ENCODE measurements at places on chromosomes 4 and X.

DNA sequence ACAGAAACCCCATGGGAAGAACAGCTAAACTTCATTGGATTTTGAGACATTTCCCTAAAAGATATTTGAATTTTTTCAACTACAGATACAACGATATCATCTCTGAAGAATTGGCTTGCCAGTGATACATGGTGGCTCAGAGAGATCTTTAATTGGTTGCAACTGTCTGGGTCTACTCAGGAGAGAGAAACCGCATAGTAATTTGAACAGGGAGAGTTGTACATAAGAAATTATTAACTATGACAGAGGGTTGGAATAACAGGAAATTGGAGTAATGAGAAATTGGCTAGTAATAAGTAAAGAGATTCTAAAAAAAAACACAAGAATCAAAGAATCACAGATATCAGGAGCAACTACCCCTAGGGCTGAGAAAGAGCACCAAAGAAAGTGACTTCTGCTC is 118.4 kb downstream of the KLHL13 start:
- DNase-seq: no peak

DNA sequence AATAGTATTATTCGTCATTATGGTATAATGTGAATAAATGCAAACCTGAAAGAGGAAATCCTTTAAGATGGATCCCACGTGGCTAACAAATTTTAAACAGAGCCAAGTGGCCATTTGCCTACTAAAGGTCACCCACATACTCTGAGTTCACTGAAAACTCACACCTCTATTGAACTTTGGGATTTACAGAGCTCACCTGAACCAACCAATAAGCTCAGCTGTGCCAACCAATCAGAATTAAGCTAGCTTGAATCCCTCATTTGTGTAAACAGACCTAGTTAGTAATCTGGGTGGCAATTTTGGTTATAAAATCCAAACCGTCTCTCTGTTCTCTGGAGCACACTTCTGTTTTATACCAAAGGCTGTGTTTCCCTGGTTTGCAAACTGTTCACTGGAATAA is 5.4 kb upstream of the NUDT9 start:
- DNase-seq: no peak

GRCh38 chr4:185513489-185514181 is 21.7 kb downstream of the PDLIM3 start:
- no peak for DNase-seq

DNA sequence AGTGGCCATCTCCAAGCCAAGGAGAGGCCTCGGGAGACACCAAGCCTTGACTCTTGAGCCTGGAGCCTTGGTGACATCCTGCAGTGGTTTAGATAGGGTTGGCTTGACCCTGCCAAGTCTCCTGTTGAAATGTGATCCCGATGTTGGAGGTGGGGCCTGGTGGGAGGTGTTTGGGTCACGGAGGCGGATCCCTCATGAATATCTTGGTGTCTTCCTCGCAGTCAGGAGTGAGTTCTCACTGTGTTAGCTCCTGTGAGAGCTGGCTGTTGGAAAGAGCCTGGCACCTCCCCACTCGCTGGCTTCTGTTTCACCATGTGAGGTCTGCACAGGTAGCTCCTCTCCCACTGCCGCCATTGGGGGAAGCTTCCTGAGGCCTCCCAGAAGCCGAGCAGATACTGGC is 38.8 kb downstream of the ADRA2C start:
- DNase-seq: no peak

- DNase-seq: no peak
Observed at GRCh38 chr4:141896687-141897086, 260.3 kb downstream of the IL15 start.

GRCh38 chr4:185479507-185479971 is 8.0 kb upstream of the CCDC110 start:
- DNase-seq: no peak

DNA sequence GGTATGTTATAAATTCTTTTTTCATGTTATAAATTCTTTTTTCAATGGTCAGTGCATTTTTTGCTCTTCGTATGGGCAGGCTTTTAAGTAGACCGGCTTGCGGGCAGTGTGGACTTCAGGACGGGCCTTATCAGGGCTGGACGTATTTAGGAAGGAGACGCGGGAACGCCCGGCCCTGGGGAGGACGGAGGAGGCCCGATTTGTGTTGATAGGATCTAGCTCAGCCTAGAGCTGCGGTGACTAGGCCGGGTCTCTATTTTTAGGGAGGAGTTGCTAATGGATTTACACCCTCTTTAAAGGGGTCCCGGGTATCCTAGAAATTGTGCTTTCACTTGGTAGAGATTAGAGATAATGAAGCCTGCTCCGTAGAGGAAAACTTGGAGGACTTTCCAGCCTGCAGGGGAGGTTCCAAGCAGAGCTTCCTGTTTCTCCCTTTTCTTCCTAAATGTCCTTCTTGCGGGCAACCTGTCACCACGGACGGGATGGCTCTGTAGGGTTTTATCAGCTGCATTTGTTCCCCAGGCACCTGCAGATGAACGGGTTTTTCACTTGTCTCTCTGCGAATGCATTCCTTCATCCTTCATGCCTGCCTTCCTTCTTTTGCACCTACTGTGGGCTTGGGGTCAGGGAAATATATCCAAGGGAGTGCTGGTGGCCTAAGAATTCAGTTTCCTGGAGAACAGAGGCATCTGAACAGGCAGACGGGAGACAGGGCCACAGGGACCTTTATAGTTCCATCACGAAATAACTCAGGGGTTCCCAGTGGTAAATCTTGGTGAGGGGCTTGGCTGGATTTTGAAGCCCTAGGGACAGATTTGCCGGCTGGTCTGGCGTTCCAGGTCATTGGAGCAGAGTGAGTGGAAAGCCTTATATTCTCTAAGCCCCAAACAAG is 1.4 kb downstream of the CD99 start:
- DNase-seq: no peak

DNA sequence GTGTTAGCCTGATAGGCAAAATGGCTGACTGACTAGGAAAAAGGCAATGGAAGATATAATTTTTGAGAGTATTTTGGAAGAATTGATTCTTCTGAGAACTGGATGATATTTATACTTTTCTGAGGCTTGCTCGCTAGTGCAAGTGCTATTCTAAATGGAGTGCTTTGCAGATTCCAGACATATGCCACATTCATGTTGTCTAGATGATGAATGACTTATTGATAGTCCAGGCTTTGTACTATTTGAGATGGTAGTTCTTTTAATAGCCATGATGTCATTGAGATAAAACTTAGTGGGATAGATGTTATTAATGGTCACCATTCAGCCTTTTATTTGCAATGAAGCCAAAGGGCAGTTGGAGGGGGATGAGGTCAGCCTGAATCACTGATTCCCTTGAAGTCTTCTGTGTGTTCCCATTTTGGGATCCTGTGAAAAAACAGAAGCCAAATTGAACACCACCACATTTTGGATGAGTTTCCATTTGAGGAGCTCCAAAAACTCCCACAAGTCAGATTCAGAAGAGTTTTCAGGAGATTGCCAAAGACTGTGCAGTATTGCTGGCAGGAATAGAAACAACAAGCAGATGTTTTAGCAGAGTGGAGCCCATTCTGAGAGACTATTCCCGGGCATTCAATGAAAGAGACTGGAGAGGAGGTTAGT is 184.1 kb downstream of the IL1RAPL2 start:
- no peak for DNase-seq

- no peak for DNase-seq
Observed at GRCh38 chr4:100359441-100359840, 158.4 kb downstream of the EMCN start.

DNA sequence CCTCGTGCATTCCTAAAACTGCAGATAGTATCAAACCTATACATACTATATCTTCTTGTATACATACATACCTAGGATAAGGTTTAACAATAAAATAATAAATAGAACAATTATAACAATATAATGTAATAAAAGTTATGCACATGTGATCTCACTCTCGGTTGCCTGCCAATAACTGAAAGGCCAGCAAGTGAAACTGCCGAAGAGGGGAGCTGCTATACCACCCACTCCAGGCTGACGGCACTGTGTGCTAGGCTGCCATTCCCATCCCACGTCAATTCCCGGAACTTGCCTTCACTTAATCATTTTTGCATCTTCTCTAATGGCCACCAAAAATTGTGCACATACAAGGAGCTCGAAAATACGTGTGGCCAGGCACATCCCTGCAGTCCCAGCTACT is 451.1 kb upstream of the FAT1 start:
- no peak for DNase-seq

GRCh38 chrX:107421337-107421861 is 28.1 kb upstream of the FRMPD3 start:
- no peak for DNase-seq

GRCh38 chrX:116317409-116317808 is 119.0 kb upstream of the SLC6A14 start:
- DNase-seq: no peak

DNA sequence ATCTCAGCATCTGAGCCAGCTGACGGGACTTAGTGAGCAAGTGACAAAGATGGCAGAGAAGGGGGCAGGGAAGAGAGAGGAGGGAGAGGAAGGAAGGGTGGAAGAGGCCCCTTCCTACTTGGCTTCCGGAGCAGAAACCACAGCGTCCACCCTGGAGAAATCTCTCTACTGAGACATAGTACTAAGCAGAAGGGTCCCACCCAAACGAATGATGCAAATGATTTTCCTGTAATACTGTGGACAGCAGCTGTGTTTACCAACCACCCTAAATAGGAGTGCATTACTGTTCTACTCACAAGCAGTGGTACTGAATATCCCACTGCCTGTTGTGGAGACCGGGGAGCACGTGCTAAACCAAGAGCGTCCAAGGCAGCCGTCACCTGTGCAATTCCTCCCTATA is 29.4 kb downstream of the DTHD1 start:
- no peak for DNase-seq

- no peak for DNase-seq
Observed at GRCh38 chr4:160026721-160027120, 923.8 kb downstream of the RAPGEF2 start.

DNA sequence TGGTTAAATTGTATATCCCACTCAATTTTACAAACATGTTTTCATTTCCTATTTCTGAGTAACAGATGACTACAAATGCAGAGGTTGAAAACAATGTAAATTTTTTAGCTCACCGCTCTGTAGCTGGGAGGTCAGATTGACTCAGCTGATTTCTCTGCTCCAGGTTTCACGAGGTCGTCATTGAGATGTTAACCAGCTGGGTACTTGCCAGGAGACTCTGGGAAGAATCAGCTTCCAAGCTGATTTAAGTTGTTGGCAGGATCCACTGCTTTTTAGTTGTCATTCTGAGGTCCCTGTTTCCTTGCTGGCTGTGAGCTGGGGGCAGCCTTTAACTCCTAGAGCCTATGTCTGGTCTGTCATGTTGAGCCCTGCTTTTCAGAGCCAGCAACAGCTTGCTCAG is 864.3 kb upstream of the AGA start:
- DNase-seq: no peak

DNA sequence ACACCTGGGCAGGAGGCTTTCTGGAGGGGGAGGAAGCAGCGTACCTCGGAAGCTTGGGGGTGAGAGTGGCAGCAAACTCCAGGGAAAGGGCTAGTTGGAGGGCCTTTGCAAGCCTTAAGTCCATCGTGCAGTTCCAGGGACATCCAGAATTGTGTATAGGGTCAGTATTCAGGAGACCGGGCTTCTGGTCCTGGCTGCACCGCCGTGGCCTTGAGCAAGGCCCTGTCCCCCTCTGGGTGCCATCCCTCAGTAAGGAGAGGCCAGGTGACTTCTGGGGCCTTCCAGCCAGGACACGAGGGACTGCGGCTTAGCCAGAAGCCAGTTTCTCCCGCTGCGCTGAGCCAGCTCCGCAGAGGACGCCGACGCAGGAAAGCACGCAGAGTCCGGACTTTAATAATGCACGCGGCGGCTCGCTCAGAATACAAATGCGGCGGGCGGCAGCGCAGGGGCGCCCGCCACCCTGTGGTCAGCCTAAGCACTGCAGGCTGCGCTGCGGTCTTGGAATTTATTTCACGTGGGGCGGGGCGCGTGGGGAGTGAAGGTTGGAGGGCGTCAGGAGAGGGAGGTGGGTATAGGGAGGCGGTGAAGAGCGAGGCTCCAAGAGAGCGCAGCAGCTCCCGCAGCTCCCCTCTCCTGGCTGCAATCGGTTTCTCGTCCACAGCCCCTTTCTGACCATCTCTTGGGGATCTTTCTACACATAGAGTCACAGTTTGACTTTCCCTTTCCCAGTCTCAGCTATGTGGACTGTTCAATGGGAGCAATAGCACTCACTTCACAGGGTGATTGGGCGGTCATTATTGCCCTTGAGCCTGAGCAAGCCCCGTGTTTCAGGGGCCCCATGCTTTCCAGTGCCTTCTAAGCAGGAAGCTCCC is 94.1 kb upstream of the GPR50 start:
- peak; percentile 20 for DNase-seq

DNA sequence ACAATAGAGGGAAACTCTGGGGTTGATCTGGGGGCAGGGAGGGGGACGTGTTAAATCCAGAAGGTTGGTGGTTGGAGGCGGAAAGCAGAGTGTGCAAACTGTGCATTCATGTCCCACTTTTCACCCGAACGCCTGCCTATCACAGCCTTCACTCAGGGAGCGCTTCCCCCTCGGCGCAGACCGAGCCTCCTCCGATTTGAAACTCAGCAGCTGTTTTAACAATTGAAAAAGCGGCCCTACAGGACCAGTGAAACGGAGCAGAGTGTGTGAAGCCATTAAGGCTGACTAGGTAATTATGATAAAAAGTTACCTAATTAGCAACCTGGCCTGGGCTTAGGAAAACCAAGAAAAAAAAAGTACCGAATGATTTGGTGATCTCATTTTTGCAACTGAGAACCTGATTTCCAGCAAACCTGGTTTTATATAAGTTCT is 685 bp upstream of the NDNF start:
- no peak for DNase-seq

- DNase-seq: no peak
Observed at GRCh38 chr4:136829280-136829679, 703.0 kb downstream of the PCDH18 start.
